ENCODE measurements at places on chromosomes 1 and 21. TPM values are rescaled to one million over a fixed set of nuclear protein-coding genes. Genes with fewer than 3 reads are reported as not detected.

SORT1 gene
- 30.7 TPM for polyA plus RNA-seq

DNA sequence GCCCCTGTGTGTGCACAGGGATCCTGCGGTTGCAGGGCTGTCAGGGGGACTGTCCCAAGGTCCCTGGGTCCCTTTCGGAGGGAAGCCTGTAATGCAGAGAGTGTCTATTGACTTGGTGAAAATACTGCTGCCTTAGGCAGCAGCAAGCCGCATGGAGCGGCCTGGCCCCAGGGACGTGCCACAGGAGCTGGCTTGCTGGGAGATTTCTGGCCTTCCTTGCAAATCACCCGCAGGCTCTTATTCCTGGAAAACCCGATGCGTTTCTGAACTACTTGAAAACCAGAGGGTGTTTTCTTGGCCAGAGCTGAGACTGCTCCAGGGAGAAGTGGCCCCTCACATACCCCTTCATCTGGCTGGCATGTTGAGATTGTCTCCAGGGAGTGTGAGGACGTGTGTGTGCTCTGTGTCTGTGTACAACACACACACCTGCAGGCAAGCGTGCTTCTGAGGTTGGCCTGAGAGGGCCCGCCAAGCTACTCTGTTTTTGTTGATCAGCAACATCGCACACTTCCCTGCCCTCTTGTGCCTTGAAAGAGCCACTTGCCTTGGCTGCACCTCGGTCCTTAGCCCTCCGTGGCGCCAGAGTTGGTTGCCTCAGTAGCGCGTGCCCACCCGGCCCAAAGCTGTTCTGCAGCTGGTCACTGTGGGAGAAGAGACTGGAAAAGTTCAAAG is 10.5 kb downstream of the PRDM16 start:
- DNase-seq, result no peak

- DNase-seq, result no peak
Measured at GRCh38 chr1:50917138-50918137, 42.6 kb downstream of the FAF1 start.

- no peak for DNase-seq
Measured at GRCh38 chr21:44334329-44335030, 4.7 kb downstream of the CFAP410 start.

GRCh38 chr21:27419153-27419552 is 452.3 kb upstream of the ADAMTS5 start:
- no peak for DNase-seq

- DNase-seq, result no peak
Measured at GRCh38 chr21:24259241-24259640, 1348.0 kb downstream of the MRPL39 start.

GRCh38 chr1:66336641-66336990 is 197.3 kb upstream of the SGIP1 start:
- no peak for DNase-seq

All from forelimb muscle (tissue), 1 donor.